ENCODE measurements at places on chromosomes 6 and 20.
A peak's percentile ranks its signal among the peaks of the same experiment; 100 is the strongest.

DNA sequence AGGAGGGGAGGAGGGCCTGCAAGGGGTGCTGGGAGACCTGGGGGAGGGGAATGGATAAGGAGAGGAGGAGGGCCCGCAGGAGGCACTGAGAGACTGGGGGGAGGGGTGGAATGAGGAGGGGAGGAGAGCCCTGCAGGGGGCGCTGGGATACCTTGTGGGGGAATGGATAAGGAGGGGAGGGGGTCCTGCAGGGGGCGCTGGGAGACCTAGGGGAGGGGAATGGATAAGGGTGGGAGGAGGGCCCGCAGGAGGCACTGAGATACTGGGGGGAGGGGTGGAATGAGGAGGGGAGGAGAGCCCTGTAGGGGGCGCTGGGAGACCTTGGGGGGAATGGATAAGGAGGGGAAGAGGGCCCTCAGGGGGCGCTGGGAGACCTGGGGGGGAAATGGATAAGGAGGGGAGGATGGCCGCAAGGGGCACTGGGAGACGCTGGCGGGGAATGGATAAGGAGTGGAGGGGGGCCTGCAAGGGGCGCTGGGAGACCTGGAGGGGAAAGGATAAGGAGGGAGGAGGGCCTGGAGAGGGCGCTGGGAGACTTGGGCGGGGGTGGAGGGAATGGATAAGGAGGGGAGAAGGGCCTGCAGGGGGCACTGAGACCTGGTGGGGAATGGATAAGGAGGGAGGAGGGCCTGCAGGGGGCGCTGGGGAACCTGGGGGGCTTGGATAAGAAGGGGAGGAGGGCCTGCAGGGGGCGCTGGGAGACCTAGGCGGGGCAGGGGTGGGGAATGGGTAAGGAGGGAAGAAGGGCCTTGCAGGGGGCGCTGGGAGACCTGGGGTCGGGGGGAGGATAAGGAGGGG, 1.3 kb upstream of the CTCFL start:
- no peak for DNase-seq

DNA sequence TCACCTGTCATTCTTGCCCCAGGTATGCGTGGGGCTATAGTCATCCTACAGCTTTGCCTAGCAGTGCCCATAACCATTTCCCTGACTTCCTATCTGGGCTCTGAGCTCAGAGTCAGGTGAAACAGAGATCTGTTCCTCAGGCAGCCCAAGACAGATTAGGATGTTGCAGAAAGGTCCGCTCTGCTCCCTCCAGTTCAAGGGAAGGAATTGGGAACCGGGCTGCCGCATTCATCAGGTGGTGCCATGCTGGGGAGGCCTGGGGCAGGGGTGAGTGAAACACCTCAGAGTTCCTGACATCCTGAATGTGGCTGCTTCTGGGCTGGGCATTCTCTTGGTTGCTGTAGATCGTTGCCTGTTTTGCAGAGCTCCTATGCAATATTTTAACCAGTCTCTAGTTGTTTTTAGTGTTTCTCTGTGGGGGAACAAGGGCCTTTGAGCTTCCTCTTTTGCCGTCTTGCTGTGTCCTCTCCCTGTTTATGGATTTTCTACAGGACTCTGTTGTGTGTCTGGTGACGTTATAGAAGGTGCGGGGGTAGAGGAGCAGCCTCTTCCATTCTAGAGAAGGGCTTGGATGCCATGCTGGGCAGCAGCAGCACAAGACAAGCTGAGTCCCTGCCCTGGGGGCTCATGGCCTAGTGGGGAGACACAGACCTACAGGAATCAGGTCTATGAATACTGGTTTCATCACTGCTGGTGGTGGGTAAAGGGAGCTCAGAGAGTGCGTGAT, 9.2 kb downstream of the ENTPD6 start:
- no peak for DNase-seq

GRCh38 chr6:36340618-36341454, 4.1 kb upstream of the BNIP5 start:
- DNase-seq, result peak; percentile 73

- no peak for DNase-seq
Measured at GRCh38 chr20:49247792-49248191, 28.6 kb downstream of the DDX27 start.

- DNase-seq, result no peak
Measured at GRCh38 chr6:46014511-46015118, 1.0 kb downstream of the CLIC5 start.

GRCh38 chr20:51002633-51003032, 20.3 kb downstream of the KCNG1 start:
- no peak for DNase-seq

- no peak for DNase-seq
Measured at GRCh38 chr6:16841241-16841640, 80.0 kb upstream of the ATXN1 start.

DNA sequence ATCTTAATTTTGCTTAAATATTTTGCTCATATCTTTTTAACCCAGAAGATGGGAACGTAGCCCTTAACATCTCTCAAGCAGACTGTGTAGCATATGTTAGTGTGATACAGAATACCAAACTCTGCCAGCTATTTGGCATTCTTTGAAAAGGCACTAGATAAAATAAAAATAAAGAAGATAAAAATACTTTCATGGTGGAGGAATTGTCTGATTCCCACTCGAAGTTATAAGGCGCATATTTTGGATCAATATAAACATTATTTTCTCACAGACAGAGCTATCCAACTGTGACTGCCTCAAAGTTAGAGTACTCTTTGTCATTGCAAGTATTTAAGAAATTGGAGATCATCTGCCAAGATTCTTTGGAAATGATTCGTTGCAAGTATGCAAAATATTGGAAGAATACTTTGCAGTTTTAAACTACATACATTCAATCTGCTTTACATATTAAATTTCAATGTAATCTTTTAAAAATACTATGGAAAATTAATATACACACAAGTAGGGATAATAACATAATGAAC, 10.8 kb upstream of the EEF1E1 start:
- no peak for DNase-seq

DNA sequence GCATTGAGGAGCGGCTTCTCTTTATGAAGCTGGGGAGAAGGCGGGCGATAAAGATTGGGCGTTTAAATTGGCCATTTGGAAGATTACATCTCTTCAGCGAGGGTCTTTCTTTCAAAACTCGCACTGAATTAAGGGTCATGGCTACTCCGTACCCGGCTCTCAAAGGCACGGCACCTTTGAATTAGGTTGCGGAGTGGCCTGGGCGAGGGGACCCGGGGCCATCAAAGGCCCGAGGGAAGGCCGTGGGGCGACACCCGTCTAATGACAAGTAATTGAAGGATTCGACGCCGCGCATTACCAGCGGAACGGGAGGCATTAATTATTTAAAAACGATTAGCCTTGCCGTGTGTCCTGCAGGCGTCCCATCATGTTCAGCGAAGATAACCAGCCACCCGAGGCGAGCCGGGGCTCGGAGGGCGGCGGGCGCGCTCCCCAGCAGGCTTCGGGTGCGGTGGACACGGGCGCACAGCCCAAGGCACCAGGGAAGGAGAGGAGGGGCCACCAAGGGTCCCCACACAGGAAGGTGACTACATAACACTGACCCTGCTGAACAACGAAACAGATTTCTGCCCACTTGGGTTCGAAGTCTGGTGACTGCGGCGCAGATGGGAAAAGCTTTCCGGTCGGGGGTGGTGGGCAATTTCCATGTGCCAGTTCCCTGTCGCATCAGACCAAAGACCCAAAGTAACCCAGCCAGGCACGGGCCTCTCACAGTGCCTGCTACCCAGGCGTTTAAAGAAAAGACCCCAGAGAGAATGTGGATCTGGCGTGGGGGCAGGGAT, 7.4 kb downstream of the FOXA2 start:
- no peak for DNase-seq

DNA sequence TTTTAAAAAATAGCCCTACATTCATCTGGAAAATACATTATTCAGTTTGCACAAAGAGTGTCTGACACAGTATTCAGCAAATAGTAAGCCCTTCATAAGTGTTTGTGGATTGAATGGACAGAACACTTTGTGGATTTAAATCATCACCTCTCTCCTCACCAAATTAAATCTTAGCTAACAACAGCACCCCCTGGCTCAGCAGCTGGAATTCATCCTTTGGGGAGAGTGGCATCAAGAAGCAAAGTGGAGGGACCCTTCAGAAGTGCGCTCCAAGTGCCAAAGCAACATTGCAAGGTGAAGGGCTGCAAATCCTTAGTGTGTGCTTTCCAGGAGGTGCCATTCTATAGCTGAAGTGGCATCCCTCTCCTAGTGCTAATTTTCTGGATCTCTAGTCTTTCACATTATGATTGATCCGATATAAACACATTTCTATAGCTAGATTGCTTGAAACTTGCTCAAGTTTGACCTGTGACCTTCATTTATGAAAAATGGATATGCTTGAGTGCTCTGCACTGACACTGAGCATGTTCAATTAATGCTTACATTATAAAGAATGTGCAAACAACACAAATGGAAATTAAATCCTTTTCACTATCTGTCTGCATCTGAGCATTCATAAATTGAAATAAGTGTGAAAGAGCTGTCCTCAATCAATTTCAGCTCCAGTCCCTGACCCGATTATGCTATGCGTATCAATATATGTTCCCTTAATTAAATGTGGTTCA, 891.7 kb downstream of the C6orf118 start:
- no peak for DNase-seq

GRCh38 chr6:15020119-15020770, 225.6 kb upstream of the JARID2 start:
- no peak for DNase-seq

- no peak for DNase-seq
Measured at GRCh38 chr6:56073761-56074160, 173.6 kb downstream of the COL21A1 start.

DNA sequence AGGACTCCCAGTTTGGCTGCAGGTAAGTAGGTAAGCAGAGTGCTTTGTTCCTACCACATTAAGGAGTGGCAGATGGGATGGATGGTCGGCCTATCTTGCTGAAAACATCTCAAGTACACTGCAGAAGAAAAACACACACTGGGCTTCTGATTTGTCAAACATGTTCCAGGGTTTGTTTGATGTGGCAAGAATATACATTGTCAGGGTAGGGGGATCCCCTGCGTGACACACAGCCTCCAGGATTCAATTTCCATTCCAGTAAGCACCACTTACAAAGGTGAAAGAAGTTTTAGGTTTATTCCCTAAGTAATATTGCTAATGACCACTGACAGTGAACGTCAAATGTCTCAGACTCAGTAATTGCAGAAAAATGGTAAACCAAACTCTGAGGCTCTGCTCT, 26.0 kb upstream of the KIF16B start:
- DNase-seq, result no peak

DNA sequence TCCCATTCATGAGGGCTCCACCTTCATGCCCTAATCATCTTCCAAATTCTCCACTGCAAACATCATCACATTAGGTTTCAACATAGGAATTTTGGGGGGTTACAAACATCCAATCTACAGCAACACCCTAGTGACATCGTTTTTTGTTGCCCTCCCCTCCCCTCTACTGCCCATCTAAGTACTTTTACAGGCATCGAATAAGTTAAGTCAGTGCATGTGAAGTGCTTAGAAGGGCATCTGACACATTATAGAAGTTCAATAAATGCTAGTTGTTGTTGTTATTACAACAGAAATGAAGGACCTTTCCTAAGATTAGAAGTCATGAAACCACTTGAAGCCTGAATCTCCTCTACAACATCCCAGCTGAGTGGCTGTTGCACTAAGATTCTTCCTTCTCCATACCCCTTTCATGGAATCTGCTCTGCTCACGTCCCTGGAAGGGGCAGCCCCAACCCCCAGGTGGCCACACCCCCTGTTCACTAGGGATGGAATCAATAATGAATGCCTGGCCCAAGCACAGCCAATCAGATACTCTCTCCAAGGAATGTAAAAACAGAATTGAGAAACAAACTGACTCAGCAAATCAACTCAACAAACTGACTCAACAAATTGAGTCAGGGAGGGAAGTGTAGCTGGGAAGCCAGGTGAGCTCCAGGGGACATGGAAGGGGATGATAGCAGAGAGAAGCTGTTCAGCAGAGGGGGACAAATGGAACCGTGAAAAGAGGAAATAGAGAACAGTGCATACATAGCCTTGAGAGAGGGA, 3.9 kb upstream of the LRP11 start:
- no peak for DNase-seq

DNA sequence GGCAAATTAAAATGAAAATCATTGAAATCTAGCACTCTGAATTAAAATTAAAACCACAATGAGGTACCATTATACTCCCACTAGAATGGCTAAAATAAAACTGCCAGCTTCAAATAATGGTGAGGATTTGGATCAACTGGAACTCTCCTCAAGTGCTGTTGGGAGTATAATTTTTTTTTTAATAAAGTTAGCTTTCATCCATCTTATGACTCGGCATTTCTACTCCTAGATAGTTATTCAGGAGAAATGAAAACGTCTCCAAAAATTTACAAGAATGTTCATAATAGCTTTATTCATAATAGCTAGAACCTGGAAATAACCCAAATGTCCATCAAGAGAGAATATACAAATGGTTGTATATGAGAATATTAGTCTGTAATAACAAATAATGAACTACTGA, 63.2 kb downstream of the ASXL1 start:
- DNase-seq, result no peak

DNA sequence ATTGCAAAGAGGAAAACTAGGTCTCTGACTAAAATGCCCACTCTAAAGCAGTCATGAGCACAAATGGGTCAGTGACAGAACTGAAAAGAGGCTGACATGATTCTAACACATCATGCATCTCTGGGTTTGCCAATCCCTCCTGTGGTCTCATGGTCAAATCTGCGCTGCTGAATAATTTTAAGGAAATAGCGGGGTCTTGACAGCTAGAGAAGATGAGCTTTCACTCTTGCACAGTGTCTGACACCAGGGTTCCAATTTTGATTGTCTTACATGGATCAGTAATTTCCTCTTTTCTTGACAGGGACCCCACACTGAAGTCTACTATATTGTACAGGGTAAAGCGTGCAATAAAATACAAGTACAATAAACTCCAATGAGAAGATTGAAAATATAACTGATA, 236.8 kb upstream of the CNR1 start:
- DNase-seq, result no peak

DNA sequence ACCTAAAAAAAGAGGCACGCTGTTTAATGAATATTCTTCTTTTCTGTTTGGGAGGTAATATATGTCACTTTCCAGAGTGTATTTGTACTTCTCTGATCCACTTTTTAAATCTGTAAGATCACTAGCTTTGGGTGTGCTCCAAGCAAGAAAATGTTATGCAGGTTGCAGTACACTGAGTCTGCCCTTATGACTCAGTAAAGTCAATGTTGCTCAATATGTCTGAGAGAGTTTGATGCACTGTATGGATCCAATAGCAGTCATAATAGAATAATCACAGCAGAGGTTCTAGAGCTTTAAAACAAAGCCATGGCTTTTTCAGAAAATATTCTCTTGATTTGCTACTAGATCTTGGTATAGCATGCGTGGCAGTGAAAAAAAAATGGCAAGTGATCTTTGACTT, 525.3 kb upstream of the HTR1E start:
- no peak for DNase-seq

- DNase-seq, result no peak
Measured at GRCh38 chr20:34532320-34532719, 16.1 kb downstream of the DYNLRB1 start.
